ENCODE measurements at places on chromosomes 16 and 17.
A peak's percentile ranks its signal among the peaks of the same experiment; 100 is the strongest.

- no peak for DNase-seq
Observed at GRCh38 chr17:43200127-43200526, 11.5 kb upstream of the TMEM106A start.

GRCh38 chr17:74563358-74563757 lies 4.0 kb downstream of the CD300H start:
- no peak for DNase-seq

- no peak for DNase-seq
Observed at GRCh38 chr16:25143928-25144327, 32.4 kb downstream of the LCMT1 start.

DNA sequence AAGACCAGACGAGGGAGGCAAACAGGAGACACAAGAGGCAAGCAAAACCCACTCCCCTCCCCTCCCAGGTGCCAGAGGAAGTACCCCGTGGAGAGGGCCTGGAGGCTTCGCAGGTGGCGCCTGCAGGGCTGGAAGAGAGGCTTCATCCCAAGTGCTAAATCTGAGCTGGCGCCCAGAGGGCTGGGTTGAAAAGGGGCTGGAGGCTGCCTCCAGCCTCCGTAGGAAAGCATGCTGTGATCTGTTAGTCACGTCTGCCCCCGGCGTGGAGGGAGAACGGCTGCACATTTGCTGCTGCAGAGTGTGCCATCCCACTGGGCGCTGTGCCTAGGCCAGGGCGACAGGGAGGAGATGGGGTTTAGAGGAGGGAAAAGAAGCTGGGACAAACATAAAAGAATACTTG lies 16.9 kb downstream of the RPH3AL start:
- DNase-seq, result no peak

GRCh38 chr16:54425681-54426552 lies 139.3 kb upstream of the IRX3 start:
- DNase-seq, result no peak

- DNase-seq, result no peak
Observed at GRCh38 chr16:85555719-85556455, 57.2 kb upstream of the GSE1 start.

DNA sequence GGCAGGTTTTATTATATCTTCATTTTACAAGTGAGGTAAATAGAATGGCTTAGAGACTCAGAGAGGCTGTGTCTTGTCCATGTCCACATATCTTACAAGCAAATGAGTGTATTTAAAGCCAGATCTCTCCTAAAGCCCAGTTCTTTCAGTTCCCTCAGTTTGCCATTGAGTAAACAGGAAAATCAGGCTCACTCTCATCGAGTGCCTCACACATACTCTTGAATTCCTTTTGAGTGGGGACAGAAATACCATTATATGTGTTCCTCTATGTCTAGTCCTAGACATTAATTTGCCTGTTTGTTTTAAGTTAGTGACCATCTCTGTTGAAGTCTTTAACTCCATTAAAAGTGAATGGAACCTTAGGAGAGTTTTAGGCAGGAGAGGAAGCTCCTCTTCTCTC lies 40.1 kb downstream of the BPTF start:
- DNase-seq, result no peak

- no peak for DNase-seq
Observed at GRCh38 chr17:78476149-78476548, 97.7 kb downstream of the PGS1 start.

GRCh38 chr16:6081320-6081976 lies 983.9 kb upstream of the EEF2KMT start:
- no peak for DNase-seq

- no peak for DNase-seq
Observed at GRCh38 chr16:6682142-6682811, 650.4 kb upstream of the RBFOX1 start.

GRCh38 chr16:66007717-66008116 lies 358.8 kb upstream of the CDH5 start:
- no peak for DNase-seq

GRCh38 chr16:81746566-81746965 lies 32.5 kb upstream of the PLCG2 start:
- no peak for DNase-seq

GRCh38 chr17:44935116-44935515 lies 12.5 kb downstream of the KIF18B start:
- DNase-seq, result no peak

DNA sequence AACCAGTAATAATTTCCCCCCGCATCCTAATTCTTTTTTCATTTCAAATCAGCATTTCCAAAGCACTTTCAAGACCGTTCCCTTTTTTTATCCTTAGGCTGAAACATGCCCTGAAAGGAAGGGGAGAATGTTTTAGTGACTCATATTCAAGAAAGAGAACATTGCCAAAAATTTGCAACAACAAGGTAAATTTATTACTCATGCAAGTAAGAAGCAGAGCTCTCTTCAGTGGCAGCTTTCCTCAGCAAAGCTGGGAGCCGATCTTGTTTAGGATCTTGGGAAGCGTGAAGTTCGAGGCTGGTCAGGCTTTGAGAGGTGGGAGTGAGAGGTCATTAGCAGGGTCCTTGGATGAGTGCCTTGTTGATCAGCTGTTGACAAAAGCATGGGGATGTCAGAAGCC lies 129.5 kb downstream of the PRKCA start:
- DNase-seq, result no peak

- no peak for DNase-seq
Observed at GRCh38 chr17:38899421-38899820, 26.0 kb upstream of the LASP1NB start.

DNA sequence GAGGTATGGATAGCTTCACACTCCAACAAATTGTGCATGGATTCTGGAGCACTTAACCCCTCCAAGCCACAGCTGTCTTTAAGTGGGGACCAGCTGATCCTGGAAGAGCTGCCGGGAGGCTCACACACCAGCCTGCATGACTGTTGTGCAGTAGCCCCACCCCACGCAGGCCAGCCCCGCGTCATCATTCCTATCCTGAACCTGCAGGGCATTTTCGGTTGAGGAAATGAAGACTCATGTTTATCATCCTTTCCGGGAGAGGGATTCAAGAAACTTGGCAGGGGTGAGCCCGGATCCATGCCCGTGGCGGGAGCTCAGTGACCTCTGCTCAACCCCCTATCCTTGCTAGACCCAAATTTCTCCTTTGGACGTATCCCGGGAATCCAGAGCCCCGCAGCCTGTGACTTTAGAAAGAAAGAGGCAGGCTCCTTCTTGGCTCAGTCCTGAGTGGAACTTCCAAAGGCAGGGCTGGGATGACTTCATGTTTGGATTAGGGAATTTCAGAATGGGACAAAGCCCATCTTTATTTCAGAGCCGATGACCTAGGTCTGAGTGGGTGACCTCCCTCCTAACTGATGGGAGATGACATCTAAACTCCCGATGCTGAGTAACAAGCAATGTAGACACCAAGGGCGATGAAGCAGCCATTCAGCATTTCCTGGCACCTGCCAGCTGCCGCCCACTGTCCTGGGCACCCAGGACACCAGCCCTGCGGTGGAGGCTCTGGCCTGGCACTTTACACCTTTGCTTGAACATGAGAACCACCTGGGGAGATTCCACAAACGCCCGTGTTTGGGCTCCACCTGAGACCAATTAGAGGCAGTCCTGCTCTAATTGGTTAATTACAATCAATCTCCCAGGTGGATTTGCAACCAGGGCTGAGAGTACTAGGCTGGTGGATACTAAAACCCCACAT lies 43.3 kb upstream of the CMIP start:
- DNase-seq, result no peak

GRCh38 chr16:1188432-1189189 lies 35.7 kb downstream of the CACNA1H start:
- peak; percentile 73 for DNase-seq

DNA sequence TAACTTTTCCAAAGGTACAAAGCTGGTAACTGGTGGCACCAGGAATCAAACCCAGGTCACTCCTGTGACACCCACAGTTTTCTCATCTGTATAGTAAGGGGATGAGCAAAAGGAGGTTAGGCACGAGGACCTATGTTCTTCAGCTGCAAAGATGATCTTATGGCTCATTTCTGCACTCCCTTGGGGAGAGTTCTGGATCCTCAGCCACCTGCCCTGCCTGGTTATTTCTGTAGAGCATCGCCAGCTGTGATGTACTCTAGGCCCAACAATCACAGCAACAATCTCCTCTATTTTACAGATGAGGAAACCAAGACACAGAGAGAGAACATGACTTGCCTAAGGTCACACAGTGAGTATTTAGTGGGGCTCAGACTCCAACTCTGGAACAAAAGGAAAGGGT lies 5.4 kb upstream of the CPNE2 start:
- no peak for DNase-seq

GRCh38 chr17:79017546-79018369 lies 6.2 kb upstream of the C1QTNF1 start:
- DNase-seq, result no peak

GRCh38 chr17:39357986-39358385 lies 43.4 kb downstream of the FBXL20 start:
- DNase-seq, result no peak

DNA sequence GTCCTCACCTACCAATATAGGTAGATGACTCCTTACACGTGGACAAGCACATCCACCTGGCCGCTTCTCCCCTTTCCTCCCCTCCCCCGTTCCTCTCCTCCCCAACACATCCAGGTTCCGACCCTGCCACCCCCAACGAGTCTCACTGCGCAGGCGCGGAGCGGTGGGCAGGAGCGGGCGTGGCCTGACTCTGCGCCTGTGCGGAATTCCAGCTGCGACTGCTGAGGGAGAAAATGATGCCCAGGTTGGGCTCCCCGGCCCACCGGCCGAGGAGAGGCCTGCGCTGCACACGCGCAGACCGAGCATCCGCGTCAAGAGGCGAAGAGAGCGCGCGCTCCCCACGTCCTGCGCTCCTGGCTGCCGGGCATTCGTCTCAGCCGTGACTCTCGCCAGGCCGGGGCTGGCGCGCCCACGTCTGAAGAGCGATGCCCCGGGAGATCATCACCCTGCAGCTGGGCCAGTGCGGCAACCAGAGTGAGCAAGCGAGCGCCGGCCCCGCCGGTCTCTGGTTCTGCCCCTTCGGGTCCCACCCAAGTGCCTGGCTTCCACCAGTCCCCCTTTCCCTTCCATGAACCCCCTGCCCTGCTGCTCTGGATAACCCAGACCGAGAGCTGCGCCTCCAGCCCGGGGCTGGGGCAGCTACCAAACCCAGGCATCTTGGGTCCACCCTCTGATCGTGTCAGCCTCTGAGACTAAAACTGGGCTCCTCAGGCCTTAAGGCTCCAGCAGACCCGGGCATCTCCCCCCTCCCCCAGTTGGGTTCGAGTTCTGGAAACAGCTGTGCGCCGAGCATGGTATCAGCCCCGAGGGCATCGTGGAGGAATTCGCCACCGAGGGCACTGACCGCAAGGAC lies at the start of gene TUBG2:
TUBG2 (plus strand) TSS at position 206 of the 853 bp plus-strand sequence; CDS start at position 426, 220 bp downstream.
- DNase-seq, result peak; percentile 49

- DNase-seq, result no peak
Observed at GRCh38 chr17:76336756-76337412, 16.8 kb downstream of the PRPSAP1 start.

- DNase-seq, result no peak
Observed at GRCh38 chr17:59435238-59435637, 103.8 kb downstream of the YPEL2 start.

GRCh38 chr17:55870044-55870443 lies 119.2 kb downstream of the PCTP start:
- no peak for DNase-seq

GRCh38 chr17:74574489-74575142 lies 7.3 kb upstream of the CD300H start:
- no peak for DNase-seq

DNA sequence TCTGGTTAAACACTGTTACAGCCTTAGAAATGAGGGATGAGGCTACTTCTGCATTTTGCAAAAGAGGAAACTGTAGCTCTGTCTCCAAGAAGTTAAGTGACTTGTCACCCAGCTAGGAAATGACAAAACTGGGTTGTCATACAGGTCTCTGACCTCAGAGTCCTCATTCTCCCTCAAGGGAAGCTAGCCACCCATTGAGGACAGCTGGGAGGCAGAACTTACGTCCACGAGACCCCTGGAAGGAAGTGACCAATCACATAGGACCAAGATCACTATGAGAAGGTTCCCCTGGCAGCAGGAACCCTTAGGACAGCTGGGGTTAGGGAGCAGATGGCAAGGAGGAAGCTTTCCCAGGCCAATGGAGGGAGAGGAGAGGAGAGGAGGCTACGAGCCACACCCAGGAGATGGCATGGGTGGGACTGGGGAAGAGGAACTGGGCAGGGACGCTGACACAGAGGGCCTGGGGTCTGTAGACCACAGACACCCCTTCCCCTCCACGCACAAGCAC lies 11.2 kb downstream of the METTL22 start:
- DNase-seq, result no peak

DNA sequence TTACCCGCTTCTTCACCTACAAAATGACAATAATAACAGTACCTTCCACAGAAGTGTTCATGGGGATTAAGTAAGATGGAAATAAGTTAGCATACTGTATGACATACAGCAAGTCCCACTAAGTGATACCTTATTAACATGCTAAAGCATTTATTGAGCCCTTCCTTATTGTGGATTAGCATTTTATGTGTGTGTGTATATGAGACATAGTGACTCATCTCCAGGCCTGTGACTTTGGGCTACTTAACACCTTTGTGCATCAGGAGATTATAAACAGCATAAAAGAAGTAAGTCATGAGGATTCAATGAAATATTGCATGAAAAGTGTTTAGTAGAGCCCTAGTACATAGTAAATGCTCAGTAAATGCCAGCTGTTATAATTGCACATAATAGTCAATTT lies 52.9 kb downstream of the CA10 start:
- no peak for DNase-seq

DNA sequence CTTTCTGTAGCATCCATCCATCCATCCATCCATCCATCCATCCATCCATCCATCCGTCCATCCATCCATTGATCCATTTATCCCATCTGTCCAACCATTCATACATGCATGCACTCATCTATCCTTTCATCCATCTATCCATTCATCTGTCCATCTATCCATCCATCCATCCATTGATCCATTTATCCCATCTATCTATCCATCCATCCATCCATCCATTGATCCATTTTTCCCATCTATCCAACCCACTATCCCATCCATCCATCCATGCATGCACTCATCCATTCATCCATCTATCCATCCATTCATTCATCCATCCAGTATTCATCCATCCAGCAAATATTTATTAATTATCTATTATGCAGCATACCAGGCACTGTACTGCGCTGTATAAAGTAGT lies 34.8 kb downstream of the IRX5 start:
- no peak for DNase-seq
